ENCODE measurements at places on chromosomes 12 and 14. TPM values are rescaled to one million over a fixed set of nuclear protein-coding genes. Genes with fewer than 3 reads are reported as not detected.
A peak's percentile ranks its signal among the peaks of the same experiment; 100 is the strongest.

DNA sequence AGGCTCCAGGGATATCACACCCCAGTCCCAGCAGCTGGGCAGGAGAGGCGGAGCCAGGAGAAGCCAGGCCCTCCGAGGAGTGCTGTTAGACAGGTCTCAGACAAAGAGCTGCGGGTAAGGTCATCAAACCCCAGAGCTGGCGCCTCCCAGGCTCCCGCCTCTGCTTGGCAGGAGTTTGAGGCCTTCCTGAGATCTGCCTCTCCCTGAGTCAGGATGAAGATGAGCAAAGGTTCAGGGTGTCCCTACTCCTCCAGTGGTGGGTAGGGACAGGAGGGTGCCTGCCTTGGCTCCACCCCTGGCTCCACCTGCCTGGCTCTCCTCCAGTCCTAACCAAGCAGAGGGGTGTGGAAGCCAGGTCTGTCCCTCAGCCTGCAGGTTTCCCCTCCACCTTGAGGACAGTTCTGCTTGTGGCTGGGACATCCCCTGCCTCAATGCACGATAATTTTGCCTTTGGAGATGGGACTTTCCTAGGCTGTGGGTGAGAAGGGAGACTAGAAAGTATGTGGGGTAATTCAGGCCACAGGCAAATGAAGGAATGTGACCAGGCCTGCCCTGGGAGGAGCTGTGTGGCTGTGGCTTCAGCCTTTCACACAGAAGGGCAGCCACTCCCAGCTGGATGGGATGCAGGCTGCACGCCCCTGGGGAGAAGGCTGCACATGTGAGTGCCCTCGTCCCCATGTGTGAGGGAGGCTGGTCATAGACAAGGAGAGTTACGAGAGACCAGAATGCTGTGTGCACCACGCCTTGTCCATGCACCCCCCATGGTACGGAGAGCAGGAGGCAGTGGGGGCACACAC lies 2.2 kb downstream of the PLEKHG6 start:
- no peak for DNase-seq
- H3K4me1 ChIP-seq, result no peaks in the 10 kb centered on the region
- no peak overlapping the region for H3K4me3 ChIP-seq
- H3K27ac ChIP-seq, result no peak overlapping the region
- H3K36me3 ChIP-seq, result no peaks in the 10 kb centered on the region

- no peaks in the 10 kb centered on the region for H3K4me1 ChIP-seq
- H3K27ac ChIP-seq, result no peak overlapping the region
- no peak overlapping the region for H3K4me3 ChIP-seq
- no peaks in the 10 kb centered on the region for H3K27me3 ChIP-seq
- DNase-seq, result peak; percentile 10
Observed at GRCh38 chr14:93543766-93544165, 113.0 kb downstream of the UNC79 start.

DNA sequence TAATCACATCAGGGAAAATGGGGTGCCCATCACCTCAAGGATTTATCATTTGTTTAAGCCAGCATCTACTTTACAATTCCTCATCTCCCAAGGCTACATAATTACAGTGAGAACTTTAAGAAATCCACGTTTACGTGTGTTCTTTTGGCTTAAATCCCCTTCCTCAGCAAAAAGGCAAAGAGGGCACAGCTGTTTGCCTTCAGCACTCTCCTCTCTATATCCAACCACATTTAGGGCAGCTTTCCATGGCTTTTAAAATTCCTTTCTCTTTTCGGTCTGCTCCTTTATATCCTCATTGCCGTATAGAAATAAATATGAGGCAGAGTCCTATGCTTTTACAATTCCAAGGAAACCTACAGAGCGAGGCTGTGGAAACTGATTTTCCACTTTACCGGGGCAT lies 175.9 kb downstream of the EMP1 start:
- no peaks in the 10 kb centered on the region for H3K36me3 ChIP-seq
- peaks cover 2% of the 10 kb centered on the region for H3K4me1 ChIP-seq
- peaks cover 67% of the 10 kb centered on the region for H3K27me3 ChIP-seq
- H3K27ac ChIP-seq, result no peak overlapping the region

GRCh38 chr12:79615596-79616560 lies 74.9 kb downstream of the PAWR start:
- H3K4me3 ChIP-seq, result no peak overlapping the region
- no peak overlapping the region for H3K27ac ChIP-seq
- peaks cover 4% of the 10 kb centered on the region for H3K4me1 ChIP-seq
- DNase-seq, result no peak
- no peaks in the 10 kb centered on the region for H3K27me3 ChIP-seq

GRCh38 chr14:22627506-22628263 lies 16.5 kb downstream of the OR6J1 start:
- no peak overlapping the region for H3K27ac ChIP-seq
- no peak for DNase-seq
- no peaks in the 10 kb centered on the region for H3K4me1 ChIP-seq
- H3K36me3 ChIP-seq, result no peaks in the 10 kb centered on the region
- no peaks in the 10 kb centered on the region for H3K27me3 ChIP-seq
- no peak overlapping the region for H3K4me3 ChIP-seq

GRCh38 chr14:98835051-98835824 lies 436.8 kb downstream of the BCL11B start:
- no peak for DNase-seq
- H3K27me3 ChIP-seq, result no peaks in the 10 kb centered on the region
- H3K4me1 ChIP-seq, result no peaks in the 10 kb centered on the region
- no peak overlapping the region for H3K4me3 ChIP-seq
- H3K36me3 ChIP-seq, result no peaks in the 10 kb centered on the region

- no peaks in the 10 kb centered on the region for H3K36me3 ChIP-seq
- no peaks in the 10 kb centered on the region for H3K4me1 ChIP-seq
- no peak overlapping the region for H3K4me3 ChIP-seq
Observed at GRCh38 chr14:55239320-55239719, 31.9 kb upstream of the FBXO34 start.

DNA sequence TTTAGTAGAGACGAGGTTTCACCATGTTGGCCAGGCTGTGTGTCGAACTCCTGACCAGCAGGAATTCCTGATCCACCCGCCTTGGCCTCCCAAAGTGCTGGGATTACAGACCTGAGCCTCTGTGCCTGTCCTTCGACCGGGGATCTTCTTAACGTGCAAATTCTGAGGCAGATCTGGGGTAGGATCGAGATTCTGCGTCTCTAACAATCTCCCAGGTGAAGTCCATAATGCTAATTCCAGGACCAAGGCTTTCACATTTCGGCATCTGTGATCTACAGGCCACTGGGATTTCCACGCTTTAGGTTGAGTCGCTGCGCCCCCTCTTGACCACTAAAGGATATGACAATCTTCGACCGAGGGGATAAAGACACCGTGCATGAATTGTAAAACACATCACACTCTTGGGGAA lies 24.8 kb downstream of the FOS start:
- H3K27ac ChIP-seq, result no peak overlapping the region
- no peaks in the 10 kb centered on the region for H3K27me3 ChIP-seq
- no peaks in the 10 kb centered on the region for H3K36me3 ChIP-seq
- DNase-seq, result peak; percentile 85

GRCh38 chr14:23351681-23352505 lies 794 bp downstream of the SLC22A17 start:
- H3K27ac ChIP-seq, result no peak overlapping the region
- peaks cover 4% of the 10 kb centered on the region for H3K27me3 ChIP-seq
- H3K4me1 ChIP-seq, result no peaks in the 10 kb centered on the region
- no peak for DNase-seq
- H3K36me3 ChIP-seq, result no peaks in the 10 kb centered on the region
- H3K4me3 ChIP-seq, result peak overlapping the region; percentile 44

DNA sequence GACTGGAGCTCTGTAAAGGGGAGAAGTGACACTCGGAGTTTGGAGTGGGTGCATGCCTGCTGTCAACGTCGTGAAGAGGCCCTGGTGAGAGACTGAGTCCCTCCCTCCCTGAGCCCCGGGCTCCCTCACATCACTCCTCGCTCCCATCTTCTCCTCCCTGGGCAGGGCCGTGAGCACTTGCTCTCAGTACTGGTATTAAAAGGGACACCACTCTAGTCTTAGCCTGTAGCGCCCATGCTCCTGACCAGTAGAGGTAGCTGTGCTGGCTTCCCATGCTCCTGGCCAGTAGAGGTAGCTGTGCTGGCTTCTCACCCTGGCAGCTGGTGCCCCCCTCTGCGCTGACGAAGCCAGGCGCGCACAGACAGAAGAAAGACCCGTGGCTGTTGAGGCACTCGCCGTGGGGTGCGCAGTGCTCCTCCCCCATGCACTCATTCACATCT lies 14.7 kb downstream of the ISCA2 start:
- H3K27ac ChIP-seq, result no peak overlapping the region
- H3K4me3 ChIP-seq, result no peak overlapping the region
- H3K36me3 ChIP-seq, result no peaks in the 10 kb centered on the region
- DNase-seq, result peak; percentile 55
- H3K4me1 ChIP-seq, result peaks cover 18% of the 10 kb centered on the region

- H3K36me3 ChIP-seq, result no peaks in the 10 kb centered on the region
- H3K27me3 ChIP-seq, result peaks cover 16% of the 10 kb centered on the region
Observed at GRCh38 chr12:105317942-105318621, 12.4 kb upstream of the C12orf75 start.

DNA sequence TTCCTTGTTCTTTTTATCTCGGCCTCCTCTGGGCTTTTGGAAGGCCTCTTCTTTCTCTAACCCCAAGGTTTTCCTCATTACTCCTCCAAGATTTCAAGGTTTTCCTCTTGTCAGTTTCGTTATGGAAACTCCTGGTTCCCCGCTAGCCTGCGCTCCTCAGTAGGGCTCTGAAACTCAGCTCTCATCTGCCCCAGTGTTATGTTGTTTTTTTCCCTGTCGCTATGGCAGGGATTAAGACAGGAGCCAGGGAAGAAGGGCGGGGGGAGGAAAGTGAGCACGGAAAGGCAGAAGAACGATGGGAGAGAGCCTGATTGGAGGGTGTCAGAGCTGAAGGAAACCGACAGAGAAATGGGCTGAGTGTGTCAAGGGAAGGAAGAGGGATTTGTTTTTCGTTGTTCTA lies 26.5 kb upstream of the JDP2 start:
- H3K4me1 ChIP-seq, result peaks cover 19% of the 10 kb centered on the region
- no peak overlapping the region for H3K4me3 ChIP-seq
- no peaks in the 10 kb centered on the region for H3K27me3 ChIP-seq
- no peaks in the 10 kb centered on the region for H3K36me3 ChIP-seq

DNA sequence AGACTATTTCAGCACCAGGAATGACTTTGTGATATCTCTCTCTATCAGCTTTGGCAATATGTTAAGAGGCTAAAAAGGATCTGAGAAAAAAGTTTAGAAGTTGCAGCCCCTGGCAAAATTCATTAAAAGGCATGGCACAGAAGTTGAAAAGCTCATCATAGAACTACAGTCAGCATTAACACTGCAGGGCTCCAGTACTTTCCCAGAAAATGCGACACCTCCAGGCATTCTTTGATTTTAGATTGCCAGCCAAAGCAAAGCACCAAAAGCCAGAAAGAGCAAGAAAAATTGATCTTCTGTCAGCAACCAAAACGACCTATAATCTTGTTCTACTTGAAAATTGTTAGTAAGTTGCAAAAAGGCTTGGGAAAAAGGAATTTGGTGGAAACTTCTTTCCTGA lies 713.5 kb downstream of the FSCB start:
- DNase-seq, result no peak
- peaks cover 30% of the 10 kb centered on the region for H3K27me3 ChIP-seq
- H3K4me3 ChIP-seq, result no peak overlapping the region
- no peak overlapping the region for H3K27ac ChIP-seq

DNA sequence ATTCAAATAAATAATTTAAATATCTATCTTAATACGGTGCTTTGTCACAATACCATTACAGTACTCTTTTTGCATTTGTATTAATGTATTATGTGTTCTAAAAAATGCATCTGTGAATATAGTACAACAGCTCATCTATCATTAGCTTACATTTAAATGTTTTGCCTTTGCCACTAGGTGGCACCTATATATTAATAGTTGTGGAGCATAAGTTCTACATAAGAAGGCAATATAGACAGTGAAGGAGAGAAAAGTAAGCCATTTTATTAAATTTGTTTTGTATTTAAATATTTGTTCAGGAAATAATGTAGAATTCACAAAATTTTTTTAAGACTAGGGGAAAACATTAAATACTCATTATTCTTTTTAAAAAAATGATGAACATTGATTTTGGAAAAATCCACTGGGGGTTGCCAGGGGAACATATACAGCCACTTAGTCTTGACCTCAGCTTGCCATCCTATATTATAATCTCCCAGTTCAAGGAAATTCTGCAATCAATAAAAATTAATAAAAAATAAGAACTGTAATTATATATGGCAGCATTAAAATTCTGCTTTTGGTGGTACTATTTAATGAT lies 9.8 kb downstream of the CCER1 start:
- H3K4me1 ChIP-seq, result no peaks in the 10 kb centered on the region
- H3K36me3 ChIP-seq, result no peaks in the 10 kb centered on the region
- H3K27me3 ChIP-seq, result no peaks in the 10 kb centered on the region
- DNase-seq, result peak; percentile 58
- H3K27ac ChIP-seq, result no peak overlapping the region
- H3K4me3 ChIP-seq, result no peak overlapping the region

GRCh38 chr12:109689426-109689825 lies 24.2 kb upstream of the FAM222A start:
- no peaks in the 10 kb centered on the region for H3K27me3 ChIP-seq
- no peak for DNase-seq
- no peak overlapping the region for H3K27ac ChIP-seq
- H3K4me3 ChIP-seq, result no peak overlapping the region

DNA sequence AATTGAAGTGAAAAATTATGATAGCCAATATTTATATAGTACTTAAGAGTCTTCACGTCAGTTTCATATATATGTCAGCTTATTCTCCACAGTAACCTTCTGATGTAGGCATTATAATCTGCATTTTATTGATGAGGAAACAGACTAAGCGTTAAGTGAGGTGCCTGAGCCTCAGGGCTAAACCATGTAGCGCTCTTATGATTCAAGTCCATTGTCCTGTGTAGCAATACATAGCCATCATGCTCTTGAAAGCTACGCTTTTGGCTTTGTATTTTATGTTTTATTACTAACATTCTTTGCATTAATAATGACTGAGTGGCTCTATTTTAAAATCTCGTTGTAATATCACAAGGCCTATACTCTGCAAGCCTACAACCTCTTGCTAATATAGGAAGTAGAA lies 79.0 kb downstream of the ANO6 start:
- H3K27ac ChIP-seq, result no peak overlapping the region
- no peaks in the 10 kb centered on the region for H3K27me3 ChIP-seq
- peaks cover 35% of the 10 kb centered on the region for H3K4me1 ChIP-seq
- no peak overlapping the region for H3K4me3 ChIP-seq
- no peaks in the 10 kb centered on the region for H3K36me3 ChIP-seq

- H3K4me3 ChIP-seq, result no peak overlapping the region
- H3K4me1 ChIP-seq, result no peaks in the 10 kb centered on the region
- H3K27ac ChIP-seq, result no peak overlapping the region
- no peaks in the 10 kb centered on the region for H3K36me3 ChIP-seq
- peak; percentile 71 for DNase-seq
Observed at GRCh38 chr12:26658991-26659390, 174.0 kb downstream of the ITPR2 start.

Gene TAS2R50
- total RNA-seq, result 1.9 TPM

Gene IFNG-AS1
- 0.07 TPM for total RNA-seq

Gene PCBP2
- total RNA-seq, result 326 TPM

Gene LTB4R
- 8.8 TPM for total RNA-seq

Gene BEGAIN
- total RNA-seq, result not detected

Gene SIX4
- 25.0 TPM for total RNA-seq

Gene LRRC10
- total RNA-seq, result 33.5 TPM

Gene WNT1
- total RNA-seq, result not detected

Gene RDH12
- total RNA-seq, result 0.48 TPM

All from cardiac muscle cell (in vitro differentiated cells and primary cell).